GM12865 (cell line): ENCODE measurements at places on chromosomes 7 and 10.
A peak's percentile ranks its signal among the peaks of the same experiment; 100 is the strongest.

DNA sequence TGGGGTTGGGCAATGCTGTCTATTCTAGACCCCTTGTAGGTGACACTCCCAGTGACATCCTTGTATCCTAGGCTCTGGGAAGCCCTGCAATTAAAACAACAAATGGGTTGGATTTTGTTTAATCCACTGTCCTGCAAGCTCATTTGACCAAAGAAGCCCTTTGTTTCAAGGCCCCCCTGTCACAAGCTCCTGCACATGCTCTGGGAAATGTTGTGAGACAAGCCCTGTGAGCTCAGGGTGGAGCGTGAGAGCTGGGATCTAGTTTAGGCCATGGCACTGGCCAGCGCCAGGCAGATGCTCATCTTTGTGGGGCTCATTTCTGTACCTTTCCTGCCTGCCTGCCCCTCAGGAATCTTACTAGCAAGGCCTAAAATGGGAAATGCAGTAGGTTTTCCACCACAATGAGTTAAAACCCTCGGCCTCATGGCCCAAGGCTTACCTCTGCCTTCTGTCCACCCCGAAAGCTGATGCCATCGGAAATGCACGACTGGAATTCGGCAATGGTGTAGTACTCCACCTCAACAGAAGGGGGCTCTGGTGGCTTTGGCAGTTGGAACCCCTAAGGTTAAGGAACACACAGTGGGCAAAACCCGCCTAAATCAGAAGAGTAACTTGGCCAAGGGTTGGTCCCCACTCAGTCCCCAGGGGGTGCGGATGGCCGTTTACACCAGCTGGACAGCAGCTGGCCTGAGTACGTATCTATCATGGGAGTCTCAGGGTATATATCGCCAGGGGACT lies 112.0 kb downstream of the NEURL1 start:
- peak; percentile 41 for DNase-seq

GRCh38 chr7:46317256-46317655 lies 396.2 kb upstream of the IGFBP3 start:
- no peak for DNase-seq

GRCh38 chr10:81963606-81964005 lies 88.6 kb downstream of the NRG3 start:
- DNase-seq, result no peak

DNA sequence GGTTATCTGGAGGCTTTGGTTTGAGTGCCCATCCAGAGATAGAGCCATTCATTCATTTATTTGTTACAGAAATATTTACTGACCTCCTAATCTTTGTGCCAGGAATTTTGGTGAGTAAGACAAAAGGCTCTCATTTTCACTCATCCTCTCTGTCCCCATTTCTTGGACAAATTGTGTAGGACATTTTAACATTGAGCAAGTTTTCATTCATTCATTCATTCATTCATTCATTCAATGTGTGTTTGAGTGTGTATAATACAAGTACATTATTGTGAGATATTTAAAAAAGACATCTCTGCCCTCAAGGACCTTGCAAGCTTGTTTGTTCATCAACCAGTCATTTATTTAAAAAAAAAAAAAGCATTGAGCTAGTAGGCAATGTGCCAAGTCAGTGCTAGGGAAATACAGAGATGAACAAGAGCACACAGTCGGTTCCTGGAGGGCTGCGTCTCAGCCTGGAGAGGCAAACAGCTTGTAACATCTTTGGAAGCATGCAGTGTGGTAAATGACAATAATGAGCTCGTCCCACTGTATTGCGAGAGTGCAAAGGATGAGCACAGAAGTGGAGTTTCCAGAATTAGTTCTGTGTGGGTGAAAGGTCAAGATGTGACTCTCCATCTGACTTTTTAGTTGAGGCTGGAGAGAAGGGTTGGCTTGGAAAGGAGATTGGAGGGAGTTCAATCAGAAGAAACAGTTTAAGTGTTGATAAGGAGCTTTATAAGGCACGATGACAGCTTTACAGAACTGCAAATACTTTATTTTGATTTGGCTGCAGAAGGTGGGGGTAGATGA lies 50.5 kb upstream of the HBP1 start:
- no peak for DNase-seq

GRCh38 chr7:157609932-157610640 lies 273.3 kb downstream of the DNAJB6 start:
- DNase-seq, result no peak

GRCh38 chr7:122901250-122901649 lies 15.0 kb upstream of the CADPS2 start:
- no peak for DNase-seq

- no peak for DNase-seq
These were observed 90.2 kb upstream of the STEAP4 start for GRCh38 chr7:88396948-88397322.

DNA sequence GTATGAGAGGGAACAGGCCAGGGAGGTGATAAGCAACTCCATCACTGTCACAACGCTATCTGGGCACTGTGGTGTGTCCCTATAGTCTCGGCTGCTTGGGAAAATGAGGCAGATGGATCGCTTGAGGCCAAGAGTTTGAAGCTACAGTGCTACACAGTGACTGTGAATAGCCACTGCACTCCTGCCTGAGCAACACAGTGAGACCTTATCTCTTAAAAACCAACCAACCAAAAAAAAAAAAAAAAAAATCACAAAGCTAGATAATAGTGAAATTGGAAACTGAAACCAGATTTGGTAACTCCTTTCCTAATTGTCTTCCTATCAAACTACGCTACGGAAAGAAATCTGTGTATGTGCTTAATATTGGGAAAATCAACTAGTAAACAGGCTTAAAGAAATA lies 14.1 kb downstream of the MICU1 start:
- no peak for DNase-seq

DNA sequence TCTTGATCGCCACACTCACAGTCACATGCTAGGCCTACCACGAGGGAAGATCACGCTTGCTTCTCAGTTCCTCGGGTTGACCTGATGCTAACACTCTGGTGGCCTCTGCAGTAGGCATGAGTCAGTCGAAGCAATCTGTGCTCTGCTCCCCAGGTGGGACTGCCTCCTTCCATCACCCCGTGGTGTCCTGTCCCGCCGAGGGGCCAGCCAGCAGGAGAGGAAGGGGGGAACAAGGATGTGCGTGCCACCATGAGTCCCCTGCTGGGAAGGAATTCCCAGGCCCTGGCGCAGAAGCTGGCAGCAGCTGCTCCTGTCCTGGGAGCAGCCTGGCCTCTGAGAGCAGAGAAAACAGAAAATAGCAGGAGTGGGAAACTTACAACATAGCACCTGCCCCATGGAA lies 695.0 kb upstream of the NRP1 start:
- DNase-seq, result no peak

DNA sequence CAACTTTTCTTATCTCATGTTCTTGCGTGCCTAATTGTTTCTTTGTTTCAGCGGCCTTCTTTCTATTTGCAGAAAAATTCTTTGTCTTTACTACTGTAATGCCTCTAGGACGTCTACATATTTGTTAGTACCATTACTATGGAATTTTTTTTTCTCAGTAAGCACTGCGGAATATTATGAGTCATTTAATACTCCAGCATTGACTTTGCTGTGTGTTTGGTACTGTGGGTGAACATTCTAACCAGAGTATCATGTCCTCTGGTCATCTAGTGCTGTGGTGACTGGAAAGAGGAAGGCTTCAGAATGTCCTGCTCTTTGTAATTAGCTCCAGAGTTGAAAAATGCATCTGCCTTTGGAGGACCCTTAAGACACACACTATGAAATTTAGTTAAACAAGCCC lies 58.5 kb upstream of the FERD3L start:
- DNase-seq, result no peak
